ENCODE measurements at places on chromosomes 4 and X. TPM values are rescaled to one million over a fixed set of nuclear protein-coding genes. Genes with fewer than 3 reads are reported as not detected.
A peak's percentile ranks its signal among the peaks of the same experiment; 100 is the strongest.

Gene PCSK1N
- 15.6 TPM for total RNA-seq

DNA sequence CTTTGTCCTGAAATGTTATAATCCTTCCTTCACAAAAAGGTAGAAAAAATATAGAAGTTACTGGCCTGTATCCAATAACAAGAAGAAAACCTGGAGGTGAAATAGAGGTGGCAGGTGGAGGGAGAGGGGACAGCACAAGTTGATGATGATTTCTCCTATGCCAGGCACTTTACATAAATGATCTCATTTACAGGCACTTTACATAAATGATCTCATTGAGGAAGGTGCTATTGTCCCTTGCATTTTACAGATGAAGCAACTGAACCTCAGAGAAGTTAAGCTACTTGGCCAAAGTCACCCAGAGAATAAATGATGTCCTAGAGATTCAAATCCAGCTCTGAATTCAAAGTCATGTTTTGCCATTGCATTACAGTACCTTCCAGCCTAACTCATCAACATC is 7.1 kb upstream of the OPHN1 start:
- H3K36me3 ChIP-seq: no peaks in the 10 kb centered on the region
- H3K27ac ChIP-seq: no peak overlapping the region
- no peak overlapping the region for H3K4me3 ChIP-seq
- no peak for DNase-seq
- no peaks in the 10 kb centered on the region for H3K4me1 ChIP-seq

Gene AR
- total RNA-seq: 13.4 TPM

Gene TLR3
- total RNA-seq: 0.38 TPM

DNA sequence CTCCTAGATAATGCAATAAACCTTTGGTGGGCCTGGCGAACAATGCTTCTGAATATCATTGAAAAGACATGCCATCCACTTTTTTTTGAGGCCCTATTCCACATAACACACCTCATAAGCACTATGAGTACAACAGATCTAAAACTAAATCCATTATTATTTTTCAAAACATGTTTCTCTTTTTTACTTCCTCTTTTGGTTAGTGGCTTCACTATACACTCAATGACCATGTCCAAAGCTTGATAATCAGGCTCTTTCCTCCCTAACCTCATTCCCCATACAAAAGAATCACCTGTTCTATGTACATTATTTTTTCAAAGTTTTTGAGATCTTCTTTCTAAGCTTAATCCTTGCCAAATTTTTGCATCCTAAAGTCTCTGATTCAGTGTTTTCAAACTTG is 20.4 kb upstream of the NPY2R start:
- no peaks in the 10 kb centered on the region for H3K4me1 ChIP-seq
- H3K27ac ChIP-seq: no peak overlapping the region
- H3K27me3 ChIP-seq: no peaks in the 10 kb centered on the region
- H3K36me3 ChIP-seq: no peaks in the 10 kb centered on the region

DNA sequence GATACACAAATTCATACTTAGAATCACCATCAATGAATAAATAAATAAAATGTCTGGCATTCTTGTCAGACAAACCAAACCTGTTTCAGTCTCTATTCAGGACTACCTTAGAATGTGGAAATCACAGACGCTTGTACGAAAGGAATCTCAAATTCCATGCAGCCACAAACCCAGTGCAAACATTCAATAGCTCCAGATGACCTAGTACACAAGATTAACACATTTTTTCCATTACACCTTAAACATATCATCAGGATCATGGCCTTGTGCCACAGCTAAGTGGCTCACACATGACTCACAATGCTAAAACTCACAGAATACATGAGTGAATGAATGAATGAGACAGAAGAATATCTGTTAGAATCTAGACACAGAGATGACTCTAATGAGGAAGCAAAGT is 134.2 kb downstream of the PWWP3B start:
- H3K27me3 ChIP-seq: no peaks in the 10 kb centered on the region
- no peaks in the 10 kb centered on the region for H3K4me1 ChIP-seq
- no peak overlapping the region for H3K4me3 ChIP-seq
- H3K36me3 ChIP-seq: no peaks in the 10 kb centered on the region
- peak; percentile 0 for DNase-seq
- H3K27ac ChIP-seq: no peak overlapping the region

- no peaks in the 10 kb centered on the region for H3K4me1 ChIP-seq
- DNase-seq: no peak
- no peak overlapping the region for H3K4me3 ChIP-seq
These were observed 28.3 kb upstream of the MSANTD1 start for GRCh38 chr4:3220476-3221183.

- H3K36me3 ChIP-seq: peaks cover 4% of the 10 kb centered on the region
- no peak for DNase-seq
- peak overlapping the region; percentile 36 for H3K27ac ChIP-seq
These were observed 8.5 kb downstream of the RBM47 start for GRCh38 chr4:40621229-40621591.

DNA sequence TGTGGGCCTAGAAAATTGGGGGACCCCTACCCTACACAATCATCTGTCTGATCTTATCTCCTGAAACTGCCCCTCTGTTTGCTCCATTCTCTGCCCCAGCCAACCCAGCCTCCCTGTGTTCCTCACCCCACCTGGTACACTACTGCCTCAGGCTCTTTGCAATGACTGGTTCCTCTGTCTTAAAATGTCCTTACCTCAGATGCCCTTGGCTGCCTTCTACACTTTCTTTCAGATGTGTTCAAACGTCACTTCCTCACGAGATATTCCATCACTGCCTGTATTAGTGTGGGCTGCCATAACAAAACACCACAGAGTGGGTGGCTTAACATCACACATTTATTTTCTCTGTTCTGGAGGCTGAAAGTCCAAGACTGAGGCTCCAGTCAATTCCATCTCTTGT is 29.2 kb downstream of the QDPR start:
- H3K36me3 ChIP-seq: peaks cover 7% of the 10 kb centered on the region
- DNase-seq: no peak

DNA sequence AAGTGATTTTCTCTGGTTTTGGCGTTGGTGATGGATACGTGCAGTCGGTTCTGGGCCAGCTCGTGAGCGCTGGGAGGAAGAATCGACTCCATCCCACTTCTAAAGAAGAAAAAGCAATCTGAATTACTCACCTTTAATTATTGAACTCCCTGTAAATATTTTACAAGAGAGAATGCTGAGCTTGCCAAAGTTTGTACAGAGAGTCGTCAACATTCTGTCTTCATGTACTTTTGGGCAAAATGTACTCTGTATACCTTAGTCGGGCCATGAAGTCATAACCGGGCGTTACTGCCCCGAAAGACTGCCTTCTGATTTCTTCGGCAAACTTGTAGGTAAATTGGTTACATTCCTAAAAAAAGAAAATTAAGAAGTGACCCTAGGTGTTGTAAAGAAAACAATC is 5.5 kb downstream of the PNPLA4 start:
- H3K27me3 ChIP-seq: no peaks in the 10 kb centered on the region
- no peak for DNase-seq
- no peaks in the 10 kb centered on the region for H3K36me3 ChIP-seq
- H3K4me3 ChIP-seq: no peak overlapping the region

- DNase-seq: no peak
- no peaks in the 10 kb centered on the region for H3K36me3 ChIP-seq
- no peaks in the 10 kb centered on the region for H3K27me3 ChIP-seq
These were observed 19.8 kb downstream of the CENPVL3 start for GRCh38 chrX:51598899-51599298.

Data from GM23338 (cell line).